ENCODE measurements at places on chromosomes 16 and 17.

GRCh38 chr17:62617894-62618472 lies 9.5 kb upstream of the MRC2 start:
- no peak for DNase-seq

DNA sequence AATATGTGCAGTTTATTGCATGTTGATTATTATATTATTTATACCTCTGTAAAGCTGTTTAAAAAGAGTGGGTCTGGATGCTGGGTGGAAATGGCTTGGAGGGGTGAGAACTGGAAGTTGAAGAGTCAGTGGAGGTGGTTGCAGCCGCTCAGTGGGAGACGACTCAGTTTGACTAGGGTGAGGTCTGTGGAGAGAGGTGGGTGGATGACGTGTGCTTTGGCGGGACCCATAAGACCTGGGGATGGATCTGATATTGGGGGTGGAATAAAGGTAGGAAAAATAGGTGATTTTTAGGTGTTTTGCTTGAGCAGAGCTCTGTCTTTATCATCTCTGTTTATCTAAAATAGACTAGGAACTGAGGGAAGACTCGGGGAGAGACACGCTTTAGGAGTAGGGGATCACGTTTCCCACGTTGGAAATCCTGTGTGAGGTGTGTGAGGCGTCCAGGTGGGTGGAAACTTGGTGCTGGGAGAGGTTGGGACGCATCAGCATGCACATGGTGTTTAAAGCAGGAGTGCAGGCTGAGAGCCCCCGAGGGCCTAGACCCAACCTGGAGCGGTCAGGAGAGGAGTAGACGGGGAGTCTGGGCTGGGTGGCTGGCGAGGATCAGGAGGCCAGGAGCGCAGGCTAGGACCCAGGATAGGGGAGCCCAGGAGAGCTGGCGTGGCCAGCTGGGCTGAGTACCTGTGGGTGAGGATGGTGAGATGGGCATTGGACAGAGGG lies 17.2 kb downstream of the NT5M start:
- DNase-seq, result no peak

DNA sequence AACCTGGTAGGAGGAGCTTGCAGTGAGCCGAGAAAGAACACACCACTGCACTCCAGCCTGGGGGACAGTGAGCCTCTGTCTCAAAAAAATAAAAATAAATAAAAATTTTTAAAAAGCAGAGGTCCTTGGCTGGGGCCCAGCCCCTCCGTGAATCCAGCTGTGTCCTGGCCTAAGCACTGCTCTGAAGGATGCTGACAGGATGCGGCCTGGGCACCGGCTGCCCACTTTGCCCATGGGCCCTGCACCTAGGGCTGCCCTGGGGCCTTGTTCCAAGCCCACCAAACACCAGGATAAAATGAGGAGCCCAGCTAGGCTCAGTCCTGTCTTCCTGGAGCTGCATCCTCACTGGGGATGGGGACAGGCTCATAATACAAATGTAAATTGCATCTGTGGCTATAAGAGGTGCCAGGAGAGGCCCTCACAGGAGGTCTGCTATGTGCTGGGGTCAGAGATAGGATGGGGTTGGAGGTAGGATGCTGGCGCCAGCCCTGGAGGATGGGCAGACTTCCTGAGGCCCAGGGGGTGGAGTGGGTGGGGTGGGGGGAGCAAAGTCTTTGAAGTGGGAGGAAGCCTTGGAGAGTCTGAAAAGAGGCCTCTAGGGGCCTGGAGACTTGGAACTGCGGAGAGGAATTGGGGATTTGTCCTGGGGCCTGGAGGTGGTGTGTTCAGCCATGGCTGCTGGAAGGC lies 6.2 kb downstream of the C16orf89 start:
- DNase-seq, result no peak

DNA sequence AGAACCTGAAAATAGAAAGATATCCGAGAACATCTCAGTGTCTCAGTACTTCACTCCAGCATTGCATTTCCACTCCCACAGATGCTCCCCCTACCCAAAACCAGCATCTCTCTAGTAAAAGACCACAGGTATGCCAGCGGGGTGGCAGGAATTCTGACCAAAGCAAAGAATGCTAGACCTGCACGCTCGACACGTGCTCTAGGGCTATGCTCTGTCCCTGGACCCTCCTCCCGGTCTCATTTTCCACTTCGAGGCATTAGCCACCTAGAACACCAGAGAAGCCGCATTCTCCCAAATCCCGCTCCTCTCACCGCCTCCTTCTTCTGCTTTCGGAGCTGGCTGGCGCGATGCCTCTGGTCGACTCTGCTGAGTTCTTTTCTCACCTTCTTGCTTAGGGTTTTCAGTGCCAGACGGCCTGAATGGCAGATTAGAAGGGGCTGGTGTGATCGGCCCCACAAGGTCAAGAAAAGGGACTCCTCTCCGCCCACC lies 487 bp downstream of the TSR1 start:
- no peak for DNase-seq

- DNase-seq, result no peak
Observed at GRCh38 chr16:50696126-50696525, 2.7 kb downstream of the NOD2 start.

GRCh38 chr16:2778630-2778958 lies 1.5 kb upstream of the ELOB start:
- no peak for DNase-seq

DNA sequence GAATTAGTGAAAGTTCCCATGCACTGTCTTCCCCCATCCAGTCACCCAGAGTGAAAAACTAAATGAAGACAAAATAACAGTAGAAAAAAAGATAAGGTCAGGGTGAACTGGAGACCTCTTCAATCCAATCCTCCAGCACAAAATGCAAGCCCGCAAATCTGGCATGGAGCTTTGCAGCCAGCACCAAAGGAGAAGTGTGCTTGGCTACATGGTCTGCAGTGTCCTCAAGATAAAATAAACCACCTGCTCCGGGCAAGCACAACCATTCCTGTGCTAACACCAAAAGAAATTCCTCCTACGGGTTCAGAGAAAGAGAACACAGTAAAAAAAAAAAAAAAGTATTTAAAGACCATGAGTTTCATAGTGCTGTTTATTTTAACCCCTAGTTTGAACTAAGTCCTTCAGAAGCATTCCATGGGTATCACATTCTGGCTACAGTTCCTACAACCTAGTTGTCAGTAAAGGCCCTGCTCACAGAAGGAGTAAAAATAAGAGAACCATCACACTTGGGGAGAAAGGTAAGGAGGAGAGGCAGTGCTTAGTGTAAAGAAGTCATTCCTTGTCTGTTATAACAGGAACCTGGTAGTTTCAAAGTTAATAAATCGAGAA lies 109.1 kb downstream of the GAS7 start:
- DNase-seq, result no peak

GRCh38 chr17:20214794-20215193 lies 205.6 kb downstream of the SPECC1 start:
- DNase-seq, result no peak

- no peak for DNase-seq
Observed at GRCh38 chr17:15509095-15509494, 41.7 kb upstream of the CDRT4 start.

GRCh38 chr17:19551591-19552148 lies 18.0 kb downstream of the SLC47A1 start:
- no peak for DNase-seq

GRCh38 chr17:50279181-50279526 lies 4.9 kb downstream of the TMEM92 start:
- no peak for DNase-seq

DNA sequence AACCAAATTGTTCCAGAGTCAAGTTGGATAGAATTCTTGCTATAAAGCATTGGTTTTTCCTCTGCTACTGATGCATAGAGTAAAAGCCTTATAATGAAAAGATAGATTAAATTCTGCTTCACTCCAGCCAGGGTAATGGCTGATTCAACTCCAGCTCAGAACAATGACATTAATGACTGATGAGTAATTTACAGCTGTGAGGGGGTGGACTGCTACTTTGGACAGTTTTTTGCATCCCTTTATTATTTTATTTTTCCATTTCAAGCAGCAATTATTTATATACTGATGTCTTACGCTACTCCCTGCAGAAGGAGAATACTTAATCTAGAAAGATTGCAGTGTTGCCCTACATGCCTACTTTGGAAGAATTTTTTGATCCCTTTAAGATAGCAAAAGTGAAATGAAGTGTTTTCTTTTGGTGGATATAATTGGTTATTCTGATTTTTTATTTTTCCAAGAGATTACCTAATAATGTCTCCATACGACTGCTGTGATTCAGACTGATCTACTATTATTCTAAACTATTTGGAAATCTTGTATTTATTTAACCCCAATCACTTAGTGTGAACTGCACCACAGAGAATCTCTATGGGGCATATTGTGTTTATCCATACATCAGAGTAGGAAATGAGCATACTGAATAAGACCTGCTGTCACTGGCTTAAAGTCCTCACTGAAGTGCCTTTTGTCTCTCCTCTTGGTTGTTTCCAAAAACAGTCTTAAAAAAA lies 149.5 kb downstream of the TRIM37 start:
- DNase-seq, result no peak

GRCh38 chr17:46836500-46836899 lies 14.9 kb upstream of the WNT9B start:
- DNase-seq, result no peak

GRCh38 chr17:69012895-69013805 lies 47.6 kb downstream of the ABCA9 start:
- no peak for DNase-seq

DNA sequence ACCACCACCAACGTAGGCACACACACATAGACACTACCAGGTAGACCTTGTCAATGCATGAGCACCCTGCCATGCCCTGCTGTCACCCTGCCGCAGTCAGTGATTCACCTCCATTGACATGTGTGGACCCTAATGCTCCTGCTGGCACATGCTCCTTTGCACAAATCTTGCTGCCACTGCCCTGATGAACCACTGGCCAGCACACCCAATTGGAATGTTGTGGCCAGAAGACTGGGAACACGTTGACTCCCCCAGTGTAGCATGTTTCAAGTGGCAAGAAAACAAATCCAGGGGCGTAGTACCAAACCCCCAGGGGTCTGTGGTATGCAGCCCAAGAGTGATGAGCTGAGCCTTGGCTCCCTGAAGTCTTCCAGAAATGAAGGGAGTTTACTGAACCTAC lies 486.4 kb upstream of the KIF2B start:
- no peak for DNase-seq

GRCh38 chr17:68576811-68577496 lies 24.2 kb downstream of the FAM20A start:
- DNase-seq, result no peak

DNA sequence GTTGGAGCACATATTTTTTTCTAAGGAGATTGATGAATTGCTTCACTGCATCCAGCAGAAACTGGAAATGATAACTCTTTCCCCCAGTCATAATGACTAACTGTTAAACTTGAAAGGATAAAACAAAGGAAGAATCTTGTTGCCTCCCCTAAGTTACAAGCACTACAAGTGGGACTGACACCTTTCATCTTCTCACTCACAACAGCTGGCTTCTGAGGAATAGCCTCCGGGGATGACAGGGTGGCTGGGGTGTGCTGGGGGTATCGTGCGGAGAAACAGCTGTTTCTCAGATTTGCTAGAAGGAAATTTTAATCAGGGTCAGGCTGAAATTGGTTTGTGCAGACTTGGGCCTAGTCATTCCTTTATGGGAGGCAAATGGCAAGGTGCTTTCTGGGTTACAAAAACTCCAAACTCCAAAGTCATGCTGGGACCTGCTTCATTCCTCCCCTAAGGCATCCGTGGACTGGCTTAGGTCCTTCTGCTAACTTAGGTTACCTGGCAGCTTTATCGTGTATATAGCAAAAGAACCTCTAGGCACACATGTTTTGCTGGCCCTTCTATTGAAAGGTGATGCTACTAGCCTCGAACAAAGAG lies 557.2 kb downstream of the TOX3 start:
- no peak for DNase-seq

DNA sequence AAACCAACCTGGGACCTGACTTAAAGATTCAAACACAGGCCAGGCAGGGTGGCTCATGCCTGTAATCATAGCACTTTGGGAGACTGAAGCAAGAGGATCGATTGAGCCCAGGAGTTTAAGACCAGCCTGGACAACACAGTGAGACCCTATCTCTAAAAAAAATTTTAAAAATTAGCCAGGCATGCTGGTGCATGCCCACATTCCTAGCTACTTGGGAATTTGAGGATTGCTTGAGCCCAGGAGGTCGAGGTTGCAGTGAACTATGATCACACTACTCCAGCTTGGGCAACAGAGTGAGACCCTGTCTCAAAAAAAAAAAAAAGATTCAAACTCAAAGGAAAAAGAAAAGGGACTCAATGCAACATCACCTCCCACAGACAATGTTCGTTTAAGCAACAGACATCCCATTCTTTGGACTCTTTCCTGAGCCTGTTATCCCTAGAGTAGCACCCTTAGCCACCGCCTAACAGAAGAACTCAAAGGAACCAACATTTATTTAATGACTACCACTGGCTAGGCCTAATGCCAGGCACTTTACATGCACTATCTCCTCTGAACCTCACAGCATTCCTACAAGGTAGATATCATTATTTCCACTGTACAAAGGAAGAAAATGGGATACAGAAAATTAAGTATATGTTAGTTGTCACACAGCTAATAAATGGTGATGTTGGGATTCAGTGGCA lies 12.7 kb downstream of the MYO18A start:
- DNase-seq, result no peak

- no peak for DNase-seq
Observed at GRCh38 chr17:78415821-78416711, 37.6 kb downstream of the PGS1 start.

DNA sequence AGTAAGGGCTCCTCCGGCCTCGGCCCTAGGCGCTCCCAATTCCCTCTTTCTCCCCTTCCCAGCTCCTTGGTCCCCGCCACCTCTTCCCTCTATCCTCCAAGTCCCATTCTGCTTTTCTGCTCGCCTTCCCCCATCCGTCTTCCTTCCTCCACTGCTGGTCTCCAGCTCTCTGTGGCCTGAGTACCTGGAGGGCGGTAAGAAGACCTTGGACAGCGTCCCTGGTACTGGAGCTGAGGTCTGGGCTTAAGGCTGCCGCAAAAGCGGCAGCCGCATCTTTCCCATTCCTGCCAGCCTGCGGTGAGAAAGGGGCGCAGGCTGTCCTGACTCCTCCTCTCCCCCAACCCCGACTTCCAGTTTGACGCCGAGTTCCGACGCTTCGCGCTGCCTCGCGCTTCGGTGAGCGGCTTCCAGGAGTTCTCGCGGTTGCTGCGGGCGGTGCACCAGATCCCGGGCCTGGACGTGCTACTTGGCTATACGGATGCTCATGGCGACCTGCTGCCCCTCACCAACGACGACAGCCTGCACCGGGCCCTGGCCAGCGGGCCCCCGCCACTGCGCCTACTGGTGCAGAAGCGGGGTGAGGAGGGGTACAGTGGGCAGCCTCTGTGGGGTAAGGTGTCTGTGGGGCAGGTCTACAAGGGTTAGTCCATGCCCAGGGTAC lies 471 bp downstream of the PARD6A start:
- DNase-seq, result no peak

Data from stimulated activated CD4-positive, alpha-beta T cell treated with anti-CD3 and anti-CD28 coated beads, Interleukin-12 subunit alpha, Interleukin-12 subunit beta, amount 100 ng/mL, for 4 hours (primary cell).